Activated gamma-delta T cell treated with anti-CD3 and anti-CD28 coated beads, Interleukin-2, amount 50 U/mL, for 16 hours (primary cell): ENCODE measurements at places on chromosomes 6 and 20.

DNA sequence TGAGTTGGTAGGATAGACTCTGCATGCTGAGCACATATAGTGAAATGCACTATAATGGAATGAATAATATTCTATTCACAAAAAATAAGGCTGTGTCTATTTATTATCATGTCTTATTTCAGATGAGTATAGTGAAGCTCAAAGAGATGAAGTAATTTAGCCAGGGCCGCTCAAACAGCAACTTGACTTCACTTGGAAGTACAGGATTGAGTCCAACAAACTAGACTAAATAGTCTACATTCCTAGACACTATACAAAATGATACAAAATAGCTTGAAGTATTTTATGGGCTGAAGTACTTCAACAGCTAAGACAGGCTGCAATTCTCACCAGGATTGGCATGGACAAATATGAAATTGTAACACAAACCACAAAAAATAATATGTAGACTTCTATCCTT is 144.5 kb upstream of the DST start:
- DNase-seq = no peak

- no peak for DNase-seq
These were observed 24.6 kb downstream of the SPATA2 start for GRCh38 chr20:49890471-49891361.

DNA sequence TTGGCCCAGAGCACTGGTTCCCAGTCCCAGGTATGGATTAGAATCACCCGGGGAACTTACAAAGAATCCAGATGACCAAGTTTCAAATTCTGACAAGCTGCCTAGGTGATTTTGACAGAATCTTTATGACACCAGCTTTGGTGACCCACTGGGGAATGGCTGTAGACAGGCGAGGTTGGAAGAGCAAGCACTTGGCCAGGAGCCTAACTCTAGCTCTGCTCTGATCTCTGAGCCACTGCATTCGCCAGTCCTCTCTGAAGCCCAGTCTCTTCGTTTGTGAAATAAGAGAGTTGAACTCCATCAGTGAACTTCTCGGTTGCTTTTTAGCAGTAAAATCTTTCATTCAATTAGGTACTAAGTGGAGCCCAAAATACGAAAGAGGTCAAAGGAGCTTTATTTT is 161.2 kb downstream of the VEGFA start:
- no peak for DNase-seq

DNA sequence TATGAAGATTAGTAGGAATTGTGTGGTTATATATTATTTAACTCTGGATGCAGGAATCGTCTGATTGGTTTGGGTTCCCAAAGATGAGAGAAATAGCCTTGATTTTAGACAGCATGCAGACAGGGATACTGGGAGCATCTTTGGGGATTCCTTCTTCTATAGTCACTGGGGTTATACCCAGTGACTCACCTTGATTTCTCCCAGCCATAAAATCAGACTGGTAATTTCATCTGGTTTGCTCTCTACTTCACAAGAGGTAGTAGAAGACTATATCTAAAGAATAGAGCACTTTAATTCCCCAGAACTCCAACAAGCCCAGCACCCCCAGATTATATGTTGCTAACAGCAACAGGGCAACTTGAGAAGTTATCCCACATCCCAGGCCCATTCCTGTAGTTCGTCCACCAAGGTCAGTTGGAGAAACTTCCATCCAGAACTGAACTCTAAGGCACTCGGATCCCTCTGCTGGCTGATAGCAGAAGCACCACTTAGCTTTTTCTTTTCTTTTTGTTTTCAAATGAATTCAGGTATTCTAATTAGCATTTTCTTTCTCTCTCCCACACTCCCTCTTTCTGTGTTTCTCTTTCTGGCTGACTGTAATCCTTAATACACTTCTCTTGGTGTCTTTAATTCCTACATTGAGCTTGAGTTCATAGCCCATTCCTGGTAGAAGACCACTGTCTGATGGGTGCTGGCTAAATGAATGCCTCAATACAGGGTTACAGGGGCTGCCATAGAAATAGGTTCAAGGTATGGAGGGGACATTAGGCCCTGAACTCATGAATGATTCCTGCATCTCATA is 20.4 kb upstream of the EFHC1 start:
- DNase-seq = no peak

GRCh38 chr6:147037881-147038280 is 166.3 kb upstream of the STXBP5 start:
- no peak for DNase-seq

DNA sequence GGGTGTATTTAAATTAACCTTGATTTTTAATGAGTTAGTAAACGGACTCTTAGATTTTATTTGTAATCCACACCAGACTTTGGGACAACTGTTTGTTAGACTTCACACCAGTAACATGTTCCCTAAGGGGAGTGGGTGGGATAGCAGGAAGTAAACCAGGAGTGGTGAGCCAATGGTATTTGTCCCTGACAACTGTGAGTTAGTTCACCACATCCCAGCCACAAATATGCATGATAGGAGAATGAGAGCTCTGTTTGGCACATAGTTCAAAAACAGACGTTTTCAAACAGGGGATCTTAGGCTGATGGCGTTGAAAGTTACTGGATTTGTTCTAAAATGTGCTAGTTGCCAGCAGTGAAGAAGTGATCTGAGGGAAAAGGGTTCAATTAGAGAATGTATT is 18.7 kb upstream of the COL10A1 start:
- DNase-seq = no peak

DNA sequence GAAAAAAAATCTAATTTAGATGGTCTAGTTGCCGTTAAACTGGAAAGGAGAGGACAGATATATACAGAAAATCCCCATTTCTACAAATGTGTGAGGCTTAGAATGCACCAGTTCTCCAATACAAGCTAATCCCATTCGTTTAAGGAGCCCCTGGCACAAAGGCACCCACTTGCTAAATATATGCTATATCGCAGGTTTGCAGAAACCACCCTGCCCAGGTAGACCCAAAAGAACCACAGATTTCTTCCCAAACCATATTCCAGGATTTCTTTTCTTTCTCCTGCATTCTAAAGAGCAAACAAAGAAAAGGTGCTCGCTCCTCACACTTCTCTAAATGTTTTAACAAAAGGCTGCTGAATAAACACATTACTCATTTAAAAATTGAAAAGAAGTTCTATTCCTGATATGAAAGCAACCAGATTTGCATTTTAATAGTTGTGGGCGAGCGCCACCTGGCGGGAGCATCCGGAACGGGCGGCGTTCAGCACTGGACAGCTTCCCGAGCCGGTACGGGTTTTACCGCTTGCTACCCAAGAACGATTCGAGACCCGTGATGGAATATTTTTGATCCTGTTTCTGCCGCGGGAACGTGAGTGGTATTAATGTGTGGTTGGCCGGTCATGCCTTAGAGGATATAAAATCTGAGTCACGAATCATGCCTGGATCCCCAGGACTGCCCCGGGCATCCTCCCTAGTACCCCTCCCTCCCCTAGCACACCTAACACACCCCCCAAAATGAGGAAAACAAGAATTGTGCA is 2.1 kb downstream of the PTPRT start:
- peak; percentile 1 for DNase-seq

DNA sequence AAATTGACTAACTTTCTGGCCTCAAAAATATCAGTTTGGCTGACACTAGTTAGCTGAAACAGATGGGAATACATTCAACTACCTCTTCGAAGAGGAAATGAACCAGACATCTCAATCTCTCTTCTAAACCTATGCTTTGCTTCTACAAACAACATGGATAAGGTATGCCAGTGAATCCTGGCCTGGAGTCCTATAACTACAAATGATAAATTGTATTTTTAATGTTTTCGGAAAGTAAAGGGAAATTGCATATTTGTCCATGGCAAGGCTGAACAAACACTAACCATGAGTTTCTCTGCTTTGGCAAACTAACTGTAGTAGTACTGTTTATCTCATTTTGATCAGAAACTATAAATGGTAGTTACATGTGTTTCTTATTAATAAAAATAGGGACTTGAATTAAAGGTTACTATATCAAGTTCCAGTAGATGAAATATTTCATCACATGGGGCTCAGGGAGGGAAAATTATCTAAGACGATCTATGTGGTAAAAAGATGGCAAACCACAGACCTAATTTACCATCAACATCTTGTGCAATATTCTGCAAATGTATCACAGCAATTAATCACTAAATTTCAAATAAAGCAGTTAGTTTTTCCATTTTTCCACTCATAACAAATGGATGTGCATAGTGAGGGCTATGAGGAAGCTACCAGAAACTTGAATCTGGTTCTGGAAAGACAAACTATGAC is 76.8 kb downstream of the COL12A1 start:
- no peak for DNase-seq

- no peak for DNase-seq
These were observed 187.6 kb downstream of the SOX4 start for GRCh38 chr6:21781128-21781527.
